Stomach (tissue), 19 donors: ENCODE measurements at places on chromosomes 13 and 19. TPM values are rescaled to one million over a fixed set of nuclear protein-coding genes. Genes with fewer than 3 reads are reported as not detected.

LILRB2 gene
- 1.2 TPM for polyA plus RNA-seq

DIRAS1 gene
- polyA plus RNA-seq, result 2.1 TPM

IFT88 gene
- polyA plus RNA-seq, result 7.6 TPM

PEAK3 gene
- polyA plus RNA-seq, result 0.15 TPM

IFI30 gene
- 103 TPM for polyA plus RNA-seq

SPACA4 gene
- not detected for polyA plus RNA-seq

CEACAM20 gene
- not detected for polyA plus RNA-seq

CGB2 gene
- not detected for polyA plus RNA-seq

KLK7 gene
- not detected for polyA plus RNA-seq

DNA sequence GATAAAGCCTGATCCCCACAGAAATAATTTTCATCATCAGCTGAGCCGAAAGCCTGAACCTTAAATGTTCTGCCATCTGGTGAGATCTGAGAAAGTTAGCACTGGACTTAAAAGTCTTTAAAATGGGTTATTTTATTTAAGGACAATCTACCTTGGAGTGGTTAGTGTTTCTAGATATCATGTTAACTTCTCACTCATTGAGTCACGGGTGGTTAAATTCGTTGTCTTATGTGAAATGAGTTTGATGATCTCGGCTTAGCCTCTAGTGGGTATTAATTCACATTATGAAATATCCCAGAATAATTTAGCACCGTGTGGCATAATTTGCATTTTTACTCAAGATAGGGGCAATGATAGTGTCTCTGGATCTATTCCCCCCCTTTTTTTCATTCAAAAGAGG is 117.4 kb upstream of the ZNF536 start:
- no peak for DNase-seq
- H3K27me3 ChIP-seq, result peaks cover 4% of the 10 kb centered on the region
- no peak overlapping the region for H3K27ac ChIP-seq
- H3K4me3 ChIP-seq, result no peak overlapping the region
- no peaks in the 10 kb centered on the region for H3K4me1 ChIP-seq

DNA sequence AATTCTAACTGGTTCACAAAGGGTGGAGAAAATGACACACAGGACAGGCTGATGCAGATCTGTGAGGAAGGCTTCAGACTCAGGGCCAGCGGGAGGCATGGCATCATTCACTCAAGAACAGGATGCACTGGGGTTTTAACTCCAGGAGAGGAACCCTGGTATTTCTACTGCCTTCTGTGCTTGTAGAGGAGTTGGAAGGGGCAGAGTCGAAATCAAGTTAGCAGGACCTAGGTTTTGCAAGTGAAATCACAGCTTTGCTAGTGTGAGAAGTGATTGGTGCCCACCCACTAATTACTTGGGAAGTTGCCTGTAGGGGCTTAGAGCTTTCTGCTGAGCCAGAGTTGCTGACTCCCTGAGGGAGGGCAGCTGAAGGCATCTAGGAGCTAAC is 92.7 kb downstream of the AKAP11 start:
- H3K36me3 ChIP-seq, result no peaks in the 10 kb centered on the region
- no peak overlapping the region for H3K27ac ChIP-seq
- DNase-seq, result no peak

DNA sequence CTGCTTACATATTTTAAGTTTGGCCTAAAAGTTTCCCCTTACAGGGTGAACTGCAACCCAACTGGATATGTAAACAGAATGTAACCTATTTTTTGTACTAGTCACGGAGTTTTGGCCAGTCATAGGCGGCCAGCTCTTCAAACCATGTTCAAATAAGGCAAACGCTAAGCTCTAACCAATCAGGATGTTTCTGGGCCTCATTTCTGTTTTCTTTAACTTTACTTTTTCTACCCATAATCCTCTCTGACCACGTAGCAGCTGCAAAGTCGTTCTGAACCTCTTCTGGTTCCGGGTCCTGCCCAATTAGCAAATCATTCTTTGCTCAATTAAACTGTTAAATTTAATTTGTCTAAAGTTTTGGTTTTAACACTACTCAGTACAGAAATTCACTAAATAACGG is 8.2 kb upstream of the ZMYM2 start:
- no peak overlapping the region for H3K4me3 ChIP-seq
- H3K27ac ChIP-seq, result no peak overlapping the region
- no peak for DNase-seq
- no peaks in the 10 kb centered on the region for H3K4me1 ChIP-seq
- no peaks in the 10 kb centered on the region for H3K27me3 ChIP-seq

- H3K27ac ChIP-seq, result no peak overlapping the region
- DNase-seq, result peak; percentile 85
- H3K4me1 ChIP-seq, result peaks cover 23% of the 10 kb centered on the region
- no peak overlapping the region for H3K4me3 ChIP-seq
These were observed 2.5 kb upstream of the KEAP1 start for GRCh38 chr19:10505583-10506229.

- H3K4me1 ChIP-seq, result peaks cover 44% of the 10 kb centered on the region
- H3K27ac ChIP-seq, result peak overlapping the region; percentile 68
These were observed 22.8 kb upstream of the NDUFS7 start for GRCh38 chr19:1360818-1361461.

DNA sequence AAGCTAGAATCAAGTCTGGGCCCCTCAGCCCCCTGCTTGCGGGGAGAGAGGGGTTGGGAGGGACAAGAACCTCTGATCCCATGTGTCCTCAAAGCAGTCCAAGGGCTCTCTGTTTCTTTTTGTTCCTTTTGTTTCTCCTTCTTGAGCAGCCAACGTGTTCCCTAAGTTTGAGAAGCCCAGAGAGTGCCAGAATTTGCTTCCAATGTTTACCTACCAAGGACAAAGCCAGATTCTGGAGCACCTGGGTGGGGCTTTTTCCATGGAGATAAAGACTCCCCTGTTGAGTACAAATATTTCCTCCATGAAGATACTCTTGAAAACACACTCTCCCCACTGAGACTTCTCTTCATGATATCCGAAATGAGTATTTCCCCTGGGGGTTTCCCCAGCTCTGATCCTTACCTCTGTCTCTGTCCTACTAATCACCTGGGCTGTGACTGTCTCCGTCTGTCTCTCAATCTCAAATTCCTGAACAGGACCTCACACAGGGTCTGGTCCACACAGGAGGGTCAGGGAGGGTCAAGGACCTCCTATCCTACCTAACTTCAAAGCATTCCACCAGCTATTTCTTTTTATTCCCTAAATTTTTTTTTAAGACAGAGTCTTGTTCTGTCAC is 27.4 kb downstream of the CD177 start:
- H3K27ac ChIP-seq, result no peak overlapping the region
- H3K4me1 ChIP-seq, result peaks cover 22% of the 10 kb centered on the region
- no peak overlapping the region for H3K4me3 ChIP-seq
- no peak for DNase-seq
- no peaks in the 10 kb centered on the region for H3K36me3 ChIP-seq
- H3K27me3 ChIP-seq, result no peaks in the 10 kb centered on the region

DNA sequence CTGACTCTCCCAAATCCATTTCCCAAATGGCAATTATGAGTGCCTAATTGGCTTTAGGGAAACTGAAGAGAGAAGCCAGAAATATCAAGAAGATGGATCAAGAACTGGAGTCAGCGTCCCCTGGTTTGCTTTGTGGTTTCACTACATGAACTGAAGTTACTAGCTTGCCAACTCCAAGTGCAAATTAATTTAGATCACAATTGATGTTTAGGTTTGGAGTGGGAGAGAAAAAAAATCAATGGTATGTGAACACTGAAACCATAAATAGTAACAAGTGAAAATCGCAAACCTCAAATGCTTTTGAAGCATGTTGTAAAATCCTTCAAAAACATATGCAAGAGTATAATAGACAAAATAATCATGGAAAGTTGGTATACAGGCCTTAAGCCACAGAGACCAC is 1528.6 kb upstream of the SLC10A2 start:
- H3K27ac ChIP-seq, result no peak overlapping the region
- no peaks in the 10 kb centered on the region for H3K36me3 ChIP-seq
- DNase-seq, result no peak
- H3K4me3 ChIP-seq, result no peak overlapping the region
- H3K27me3 ChIP-seq, result no peaks in the 10 kb centered on the region
- no peaks in the 10 kb centered on the region for H3K4me1 ChIP-seq

- H3K4me3 ChIP-seq, result no peak overlapping the region
- H3K27me3 ChIP-seq, result no peaks in the 10 kb centered on the region
- no peaks in the 10 kb centered on the region for H3K36me3 ChIP-seq
- DNase-seq, result no peak
- H3K27ac ChIP-seq, result no peak overlapping the region
These were observed 812.8 kb upstream of the SLC10A2 start for GRCh38 chr13:103878891-103879605.

- no peak for DNase-seq
- no peak overlapping the region for H3K4me3 ChIP-seq
- no peaks in the 10 kb centered on the region for H3K27me3 ChIP-seq
- H3K36me3 ChIP-seq, result no peaks in the 10 kb centered on the region
- H3K4me1 ChIP-seq, result no peaks in the 10 kb centered on the region
These were observed 106.8 kb downstream of the LACC1 start for GRCh38 chr13:43986421-43986981.

- H3K4me1 ChIP-seq, result no peaks in the 10 kb centered on the region
- DNase-seq, result no peak
- H3K27ac ChIP-seq, result no peak overlapping the region
These were observed 15.2 kb downstream of the ZFP14 start for GRCh38 chr19:36363845-36364244.

DNA sequence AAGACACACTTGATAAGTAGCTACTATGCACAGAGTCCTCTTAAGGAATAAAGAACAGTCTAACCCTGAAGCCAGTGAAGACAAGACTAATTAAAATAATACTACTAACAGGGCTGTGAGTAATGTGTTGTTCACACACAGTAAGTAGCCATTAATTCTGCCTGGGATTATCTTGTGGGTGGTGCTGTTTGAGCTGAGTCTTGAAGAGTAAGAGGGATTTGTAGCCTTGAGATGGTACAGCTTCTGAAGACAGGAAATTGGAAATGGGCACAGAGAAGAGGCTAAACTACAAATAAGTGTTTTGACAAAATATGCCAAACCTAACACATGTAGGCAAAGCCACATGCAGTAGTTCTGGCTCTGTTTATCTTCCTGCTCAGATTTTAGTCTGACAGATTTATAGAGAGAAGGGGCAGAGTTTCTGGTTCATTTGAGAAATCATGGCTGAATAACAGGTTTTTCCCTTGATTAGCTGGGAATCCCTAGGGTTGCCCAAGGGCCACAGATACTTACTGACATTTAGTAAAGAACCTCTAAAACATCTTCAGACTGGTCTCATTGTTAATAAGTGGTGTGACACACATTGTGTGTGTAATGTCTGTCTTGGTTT is 38.0 kb downstream of the ITGBL1 start:
- H3K27ac ChIP-seq, result no peak overlapping the region
- no peak for DNase-seq
- no peaks in the 10 kb centered on the region for H3K36me3 ChIP-seq
- H3K4me3 ChIP-seq, result no peak overlapping the region
- H3K4me1 ChIP-seq, result no peaks in the 10 kb centered on the region

DNA sequence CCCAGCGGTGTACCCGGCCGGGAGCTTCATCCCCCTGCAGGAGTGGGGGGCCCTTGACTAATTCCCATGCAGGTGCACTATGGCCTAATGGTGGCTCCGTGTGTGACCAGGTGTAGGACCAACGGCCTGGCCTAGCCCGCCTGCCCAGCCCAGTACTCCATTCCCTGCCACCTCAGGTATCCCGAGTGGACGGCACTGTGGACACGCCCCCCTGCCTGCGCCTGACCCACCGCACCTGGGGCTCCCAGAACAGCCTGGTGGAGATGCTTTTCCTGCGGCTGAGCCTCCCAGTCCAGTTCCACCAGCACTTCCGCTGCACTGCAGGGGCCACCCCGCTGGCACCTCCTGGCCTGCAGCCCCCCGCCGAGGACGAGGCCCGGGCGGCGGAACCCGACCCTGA is 39.7 kb downstream of the RYR1 start:
- H3K27me3 ChIP-seq, result peaks cover 68% of the 10 kb centered on the region
- H3K27ac ChIP-seq, result no peak overlapping the region
- DNase-seq, result no peak
- no peaks in the 10 kb centered on the region for H3K4me1 ChIP-seq

GRCh38 chr13:99211421-99212035 is 10.9 kb downstream of the UBAC2 start:
- H3K27ac ChIP-seq, result no peak overlapping the region
- peaks cover 19% of the 10 kb centered on the region for H3K4me1 ChIP-seq
- DNase-seq, result no peak
- H3K36me3 ChIP-seq, result peaks cover 4% of the 10 kb centered on the region

GRCh38 chr13:46575301-46575771 is 22.4 kb downstream of the LRCH1 start:
- H3K4me1 ChIP-seq, result peaks cover 92% of the 10 kb centered on the region
- no peak overlapping the region for H3K4me3 ChIP-seq
- H3K36me3 ChIP-seq, result no peaks in the 10 kb centered on the region
- peak overlapping the region; percentile 64 for H3K27ac ChIP-seq

GRCh38 chr19:32676895-32677359 is 1.3 kb downstream of the RGS9BP start:
- peaks cover 19% of the 10 kb centered on the region for H3K27me3 ChIP-seq
- no peak overlapping the region for H3K27ac ChIP-seq
- H3K36me3 ChIP-seq, result no peaks in the 10 kb centered on the region
- peaks cover 36% of the 10 kb centered on the region for H3K4me1 ChIP-seq

DNA sequence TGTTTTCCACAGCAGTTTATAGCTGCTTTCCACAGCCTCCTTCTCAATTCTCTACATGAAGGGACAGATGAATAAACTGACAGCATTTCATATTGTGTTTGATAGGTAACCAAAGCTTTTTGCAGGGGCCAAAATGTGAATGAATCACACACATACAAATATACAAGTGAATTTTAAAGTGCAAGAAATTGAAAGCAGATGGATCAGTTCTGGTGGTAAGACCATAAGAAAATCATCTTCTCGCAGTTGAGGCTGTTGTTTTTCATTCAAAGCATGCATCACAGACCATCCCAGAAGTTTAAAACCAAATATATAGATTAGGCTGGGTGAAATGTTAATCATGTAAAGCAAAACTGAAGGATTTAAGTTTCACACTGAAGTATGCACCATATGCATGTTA is 1569.4 kb downstream of the PCDH9 start:
- H3K27ac ChIP-seq, result no peak overlapping the region
- no peaks in the 10 kb centered on the region for H3K36me3 ChIP-seq
- no peak for DNase-seq

GRCh38 chr19:18349524-18350128 is 9.2 kb downstream of the PGPEP1 start:
- no peaks in the 10 kb centered on the region for H3K27me3 ChIP-seq
- peaks cover 58% of the 10 kb centered on the region for H3K36me3 ChIP-seq
- H3K4me1 ChIP-seq, result peaks cover 6% of the 10 kb centered on the region
- peak; percentile 74 for DNase-seq
- no peak overlapping the region for H3K4me3 ChIP-seq

DNA sequence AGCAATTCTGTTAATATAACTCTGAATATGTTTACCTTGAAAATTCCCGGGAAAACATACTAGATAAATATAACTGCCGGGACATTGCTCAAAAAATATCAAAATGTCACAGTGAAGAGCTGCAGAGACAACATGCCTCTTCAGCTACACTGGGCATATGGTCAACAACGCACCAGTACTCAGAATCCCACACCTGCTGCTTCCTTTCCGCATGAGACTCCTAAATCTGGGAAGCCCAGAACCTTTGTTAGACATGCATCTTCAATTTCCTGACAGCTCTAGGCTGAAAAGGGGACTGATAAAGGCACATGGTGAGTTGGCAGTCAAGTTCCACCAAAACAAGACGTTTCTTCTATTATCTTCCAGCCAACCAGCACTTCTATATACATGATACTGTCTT is 53.7 kb downstream of the USP12 start:
- peaks cover 11% of the 10 kb centered on the region for H3K36me3 ChIP-seq
- H3K4me3 ChIP-seq, result no peak overlapping the region
- no peaks in the 10 kb centered on the region for H3K27me3 ChIP-seq
- no peak for DNase-seq
- no peak overlapping the region for H3K27ac ChIP-seq
